ENCODE measurements at places on chromosomes 6 and 20.
A peak's percentile ranks its signal among the peaks of the same experiment; 100 is the strongest.

DNA sequence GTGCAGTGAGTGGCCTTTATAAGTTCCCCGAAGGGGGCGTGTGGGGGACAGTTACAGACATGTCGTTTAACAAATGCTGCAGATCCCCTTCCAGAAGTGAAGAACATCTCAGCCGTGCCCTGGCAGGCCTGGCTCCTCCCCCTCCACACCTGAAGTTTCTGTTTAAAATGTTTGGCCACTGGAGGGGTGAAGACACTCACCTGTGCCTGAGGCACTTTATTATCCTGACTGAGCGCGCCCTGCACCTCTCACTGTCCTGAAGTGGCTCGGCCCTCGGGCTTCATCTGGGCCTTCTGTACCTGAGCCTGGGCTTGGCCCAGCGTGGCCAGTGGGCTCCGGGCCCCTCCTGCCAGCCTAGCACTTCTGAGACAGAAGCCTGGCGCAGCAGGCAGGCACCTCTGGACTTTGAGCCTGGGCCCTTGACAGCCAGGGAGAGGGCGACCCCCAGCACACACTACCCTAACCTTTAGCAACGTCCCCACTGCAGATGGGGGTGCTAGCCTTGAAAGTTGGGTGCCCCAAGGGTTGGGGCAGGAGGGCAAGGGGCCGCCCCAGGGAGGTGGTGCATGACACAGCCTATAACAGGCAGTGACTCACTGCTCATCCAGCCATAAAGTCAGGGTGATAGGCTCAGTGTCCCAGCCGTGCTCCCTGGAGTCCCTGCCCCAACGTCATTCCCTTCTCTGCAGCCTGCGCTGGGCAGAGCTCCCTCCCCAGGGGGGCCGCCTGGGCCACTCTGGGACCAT is 13.6 kb upstream of the GATA5 start:
- DNase-seq, result peak; percentile 92

- DNase-seq, result no peak
These were observed 30.0 kb upstream of the EDN3 start for GRCh38 chr20:59270380-59270779.

GRCh38 chr6:166619912-166620311 is 7.1 kb downstream of the RPS6KA2 start:
- peak; percentile 28 for DNase-seq

DNA sequence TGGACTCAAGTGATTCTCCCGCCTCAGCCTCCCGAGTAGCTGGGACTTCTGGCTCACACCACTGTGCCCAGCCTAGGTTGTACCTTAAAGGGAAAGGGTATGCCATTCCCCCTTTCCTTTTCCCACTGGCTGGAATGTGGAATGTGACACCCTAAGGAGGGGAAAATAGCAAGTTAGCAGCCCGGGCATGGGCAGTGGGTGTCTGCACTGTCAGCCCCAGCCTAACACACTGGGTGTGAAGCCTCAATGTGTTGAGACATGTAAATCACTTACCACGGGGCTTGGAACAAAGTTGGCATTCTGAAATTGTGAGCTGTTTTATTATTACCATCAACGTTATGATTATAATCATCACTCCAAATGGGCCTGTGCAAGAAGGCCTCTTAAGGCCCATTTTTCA is 80.8 kb upstream of the PTPN1 start:
- DNase-seq, result no peak

DNA sequence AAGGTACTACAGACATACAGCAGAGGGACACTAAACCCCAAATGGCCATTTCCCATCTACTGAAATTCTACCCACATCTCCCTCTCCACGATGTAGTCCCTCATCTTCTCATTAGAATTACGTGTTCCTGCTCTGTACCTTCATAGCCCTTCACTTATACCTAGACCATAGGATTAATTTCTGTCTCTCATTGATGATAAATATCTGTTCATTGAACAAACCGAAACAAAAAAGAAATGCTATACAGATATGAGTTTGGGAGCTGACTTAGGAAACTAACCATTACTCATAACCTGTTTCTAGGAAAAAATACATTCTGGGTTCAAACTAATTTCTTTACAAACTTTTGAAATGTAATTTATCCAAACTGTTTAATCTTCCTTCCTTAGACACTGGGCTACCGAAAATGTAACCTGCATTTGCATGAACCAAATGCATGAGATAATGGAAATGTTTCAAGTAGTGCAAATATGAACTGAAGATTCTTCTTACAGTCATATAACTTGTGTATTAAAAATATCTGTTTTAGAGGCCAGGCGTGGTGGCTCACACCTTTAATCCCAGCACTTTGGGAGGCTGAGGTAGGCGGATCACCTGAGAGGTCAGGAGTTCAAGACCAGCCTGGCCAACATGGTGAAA is 85.3 kb downstream of the GJA10 start:
- DNase-seq, result no peak

GRCh38 chr6:15398633-15399275 is 152.9 kb downstream of the JARID2 start:
- no peak for DNase-seq

- DNase-seq, result no peak
These were observed 171.6 kb downstream of the UBE3D start for GRCh38 chr6:82893889-82894652.

DNA sequence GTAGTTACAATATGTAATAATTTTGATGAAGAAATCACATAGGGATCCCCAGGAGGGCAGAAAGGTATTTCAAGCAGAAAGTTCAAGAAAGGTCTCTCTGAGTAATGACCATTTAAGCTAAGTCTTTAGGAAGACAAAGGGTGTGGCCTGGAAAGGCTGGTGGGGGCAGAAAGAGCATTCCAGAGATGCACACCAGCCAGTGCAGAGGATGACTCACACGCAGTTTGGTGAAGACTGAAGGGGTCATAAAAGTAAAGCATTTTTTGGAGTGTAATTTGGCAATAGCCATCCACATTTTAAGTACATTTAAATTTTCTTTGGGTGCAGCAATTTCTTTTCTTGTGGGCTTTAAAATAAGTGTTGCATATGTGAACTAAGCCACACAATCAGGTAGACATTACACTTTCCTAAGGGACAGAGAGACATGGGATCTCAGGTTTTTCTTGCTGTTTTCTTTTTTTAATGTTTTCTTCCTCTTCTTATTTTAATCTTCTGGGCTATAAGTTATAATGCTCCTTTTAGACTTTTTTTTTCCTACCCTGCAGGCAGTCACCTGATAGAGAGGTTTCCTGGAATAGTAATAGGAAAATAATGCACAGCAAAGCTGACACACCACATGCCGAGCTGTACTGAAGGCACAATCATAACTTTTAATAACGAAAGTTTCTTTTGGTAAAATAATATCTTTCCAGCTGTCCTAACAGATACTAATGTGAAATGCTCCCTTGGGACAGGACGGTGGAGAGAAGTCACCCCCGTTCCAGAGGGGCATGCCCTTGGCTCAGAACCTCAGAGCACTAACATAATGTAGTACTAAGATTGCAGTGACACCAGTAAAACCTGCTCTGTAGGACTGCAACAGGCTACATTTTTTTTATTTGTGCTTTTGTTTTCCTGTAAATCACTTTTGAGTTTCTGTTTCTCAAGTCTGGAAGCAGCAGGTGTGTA is 49.6 kb upstream of the PTPRK start:
- peak; percentile 69 for DNase-seq

All from HTR-8/SVneo (cell line).